ENCODE measurements at places on chromosomes 13 and 19. TPM values are rescaled to one million over a fixed set of nuclear protein-coding genes. Genes with fewer than 3 reads are reported as not detected.

DNA sequence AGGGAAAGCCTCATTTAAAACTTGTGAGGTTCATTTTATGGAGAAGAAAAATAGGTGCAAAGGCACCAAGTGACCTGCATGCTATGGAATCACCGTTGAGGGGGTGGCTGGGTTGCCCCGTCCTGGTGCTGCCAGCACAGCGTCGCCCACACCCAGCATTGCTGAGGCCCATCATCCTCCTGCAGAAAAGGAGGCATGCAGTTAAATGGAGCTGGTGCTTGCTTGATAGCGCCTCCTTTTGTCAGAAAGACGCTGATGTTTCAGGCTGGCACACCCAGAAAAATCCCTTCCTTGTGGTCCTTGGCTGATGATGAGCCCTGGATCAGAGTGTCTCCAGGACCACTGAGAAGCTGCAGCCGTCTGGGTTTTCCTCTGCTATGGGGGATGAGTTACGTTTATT lies 36.9 kb downstream of the DHRS12 start:
- no peak overlapping the region for H3K27ac ChIP-seq
- no peaks in the 10 kb centered on the region for H3K4me1 ChIP-seq
- H3K36me3 ChIP-seq: peaks cover 68% of the 10 kb centered on the region
- DNase-seq: no peak
- H3K4me3 ChIP-seq: no peak overlapping the region

DNA sequence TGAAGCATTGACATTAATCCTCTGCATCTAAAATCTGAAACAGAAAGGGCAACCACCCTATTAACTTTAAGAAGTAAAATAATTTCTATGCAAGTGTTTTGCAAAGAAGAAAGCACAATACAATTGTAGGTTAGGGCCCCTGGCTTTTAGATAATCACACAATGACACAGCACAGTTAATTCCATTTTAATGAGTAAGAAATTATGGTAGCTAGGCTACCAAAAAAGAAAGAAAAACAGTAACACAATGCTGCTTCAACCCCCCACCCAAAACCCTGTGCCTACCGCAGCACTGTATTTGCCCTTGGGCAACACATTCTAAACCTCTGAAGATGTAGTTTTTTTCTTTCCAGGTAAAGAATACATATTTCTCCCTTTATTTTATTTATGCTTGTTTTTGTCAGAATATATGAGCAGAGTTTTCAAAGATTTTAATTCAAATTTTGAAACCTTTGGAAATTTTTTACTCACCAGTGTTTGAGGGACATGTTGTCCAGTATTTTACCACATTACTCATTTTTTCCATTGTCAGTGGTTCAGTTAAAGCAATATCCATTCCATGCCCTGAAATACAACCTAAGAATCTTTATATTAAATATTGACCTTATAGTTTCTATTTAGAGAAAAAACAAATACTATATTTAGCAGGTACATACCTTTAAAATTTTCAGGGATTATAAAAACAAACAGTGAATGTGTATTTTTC lies 21.1 kb downstream of the SOHLH2 start:
- H3K4me3 ChIP-seq: no peak overlapping the region
- no peaks in the 10 kb centered on the region for H3K36me3 ChIP-seq
- no peaks in the 10 kb centered on the region for H3K27me3 ChIP-seq
- H3K27ac ChIP-seq: no peak overlapping the region
- no peak for DNase-seq
- no peaks in the 10 kb centered on the region for H3K4me1 ChIP-seq

DNA sequence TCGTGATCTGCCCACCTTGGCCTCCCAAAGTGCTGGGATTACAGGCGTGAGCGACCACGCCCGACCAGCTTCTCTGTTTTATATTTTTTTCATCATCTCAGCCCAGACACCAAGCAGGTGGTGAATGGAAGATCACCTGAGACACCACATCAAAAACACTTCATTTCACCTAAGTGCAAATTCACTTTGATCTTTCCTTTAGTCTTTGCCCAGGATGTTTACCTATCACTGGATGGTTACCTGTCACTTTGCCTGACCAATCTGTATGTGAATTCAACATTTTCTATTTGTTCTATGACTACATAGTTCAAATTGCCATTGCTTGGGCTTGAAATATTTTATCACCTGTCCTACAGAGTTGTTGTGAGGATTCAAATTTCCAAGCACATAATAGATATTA lies 65.7 kb downstream of the PAN3 start:
- H3K4me1 ChIP-seq: no peaks in the 10 kb centered on the region
- no peak overlapping the region for H3K4me3 ChIP-seq
- no peaks in the 10 kb centered on the region for H3K27me3 ChIP-seq

- peaks cover 76% of the 10 kb centered on the region for H3K36me3 ChIP-seq
- no peak overlapping the region for H3K4me3 ChIP-seq
- no peak for DNase-seq
- H3K27me3 ChIP-seq: no peaks in the 10 kb centered on the region
Measured at GRCh38 chr19:15238639-15239155, 6.4 kb upstream of the EPHX3 start.

Gene SCGB2B2
- 0.04 TPM for polyA plus RNA-seq

Data from CD14-positive monocyte (primary cell).